ENCODE measurements at places on chromosomes 4 and X.

- no peak for DNase-seq
These were observed 162.9 kb downstream of the SMIM20 start for GRCh38 chr4:26076896-26077295.

DNA sequence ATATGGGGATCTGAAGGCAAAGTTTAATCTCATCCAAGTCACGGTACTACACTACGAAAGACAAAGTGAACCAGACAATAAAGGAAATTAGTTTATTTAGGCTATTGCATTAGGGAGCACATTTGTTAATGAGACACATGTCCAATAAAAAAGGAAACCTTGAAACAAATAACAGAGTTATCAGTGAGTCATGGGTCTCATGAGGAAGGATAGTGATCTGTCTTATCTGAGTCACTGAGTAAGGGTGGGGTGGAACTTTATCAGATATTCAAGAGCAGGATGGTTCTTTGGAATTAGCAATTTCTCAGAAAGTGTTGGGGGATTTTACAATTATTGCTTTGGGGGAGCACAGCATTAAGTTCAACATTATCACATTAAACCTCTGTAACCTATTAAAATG is 188.9 kb upstream of the IL1RAPL1 start:
- no peak for DNase-seq

GRCh38 chr4:132691668-132692067 is 457.4 kb upstream of the PCDH10 start:
- no peak for DNase-seq

- no peak for DNase-seq
These were observed 26.3 kb downstream of the SORCS2 start for GRCh38 chr4:7218686-7219085.

GRCh38 chrX:102860235-102860634 is 76.8 kb upstream of the RAB40AL start:
- DNase-seq = no peak

DNA sequence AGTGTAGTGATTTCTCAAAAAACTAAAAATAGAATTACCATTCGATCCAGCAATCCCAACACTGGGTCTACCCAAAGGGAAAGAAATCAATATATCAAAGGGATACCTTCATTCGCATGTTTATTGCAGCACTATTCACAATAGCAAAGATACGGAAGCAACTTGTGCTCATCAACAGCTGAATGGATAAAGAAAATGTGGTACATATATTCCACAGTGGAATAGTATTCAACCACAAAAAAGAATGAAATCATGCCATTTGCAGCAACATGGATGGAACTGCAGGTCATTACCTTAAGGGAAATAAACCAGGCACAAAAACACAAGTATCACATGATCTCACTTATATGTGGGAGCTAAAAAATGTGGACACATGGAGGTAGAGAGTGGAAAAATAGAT is 42.7 kb upstream of the NKAP start:
- DNase-seq = no peak

DNA sequence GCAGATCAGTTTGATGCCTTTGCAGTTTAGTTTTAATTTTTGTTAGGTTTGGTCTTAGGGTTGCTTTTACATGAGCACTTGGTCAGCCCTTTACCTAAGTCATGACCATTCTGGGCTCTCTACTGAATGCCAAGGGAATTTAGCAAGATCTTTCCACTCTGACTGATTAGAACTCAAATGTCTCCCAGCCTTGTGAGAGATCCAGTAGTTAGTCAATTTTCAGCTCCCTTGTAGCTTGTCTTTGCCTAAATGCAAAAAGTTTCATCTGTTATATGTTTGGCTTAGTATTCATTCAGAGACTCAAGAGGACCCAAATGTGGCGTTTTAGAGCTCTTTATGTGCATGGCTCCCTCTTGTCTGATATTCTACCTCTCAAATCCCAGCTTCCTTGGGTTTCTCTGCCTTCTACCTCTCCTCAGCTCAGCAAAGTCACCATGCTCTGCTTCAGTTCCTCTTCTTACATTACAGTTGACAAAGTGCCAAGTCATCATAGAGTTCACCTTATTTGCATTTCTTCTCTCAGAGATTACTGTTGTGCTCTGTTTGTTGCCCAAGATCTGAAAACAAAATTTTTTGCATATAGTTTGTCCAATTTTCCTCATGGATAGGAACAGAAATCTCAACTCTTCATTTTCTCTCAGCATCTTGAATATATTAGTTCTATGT is 17.5 kb upstream of the JAKMIP1 start:
- DNase-seq = no peak

GRCh38 chr4:37219242-37219641 is 25.3 kb upstream of the NWD2 start:
- no peak for DNase-seq

- DNase-seq = no peak
These were observed 4.4 kb upstream of the METTL14 start for GRCh38 chr4:118680808-118681207.

Measured in stimulated activated CD4-positive, alpha-beta T cell treated with anti-CD3 and anti-CD28 coated beads, TNF-alpha, amount 100 ng/mL, for 48 hours (primary cell).